OCI-M1 (cell line): ENCODE measurements at places on chromosomes 3 and 15.

DNA sequence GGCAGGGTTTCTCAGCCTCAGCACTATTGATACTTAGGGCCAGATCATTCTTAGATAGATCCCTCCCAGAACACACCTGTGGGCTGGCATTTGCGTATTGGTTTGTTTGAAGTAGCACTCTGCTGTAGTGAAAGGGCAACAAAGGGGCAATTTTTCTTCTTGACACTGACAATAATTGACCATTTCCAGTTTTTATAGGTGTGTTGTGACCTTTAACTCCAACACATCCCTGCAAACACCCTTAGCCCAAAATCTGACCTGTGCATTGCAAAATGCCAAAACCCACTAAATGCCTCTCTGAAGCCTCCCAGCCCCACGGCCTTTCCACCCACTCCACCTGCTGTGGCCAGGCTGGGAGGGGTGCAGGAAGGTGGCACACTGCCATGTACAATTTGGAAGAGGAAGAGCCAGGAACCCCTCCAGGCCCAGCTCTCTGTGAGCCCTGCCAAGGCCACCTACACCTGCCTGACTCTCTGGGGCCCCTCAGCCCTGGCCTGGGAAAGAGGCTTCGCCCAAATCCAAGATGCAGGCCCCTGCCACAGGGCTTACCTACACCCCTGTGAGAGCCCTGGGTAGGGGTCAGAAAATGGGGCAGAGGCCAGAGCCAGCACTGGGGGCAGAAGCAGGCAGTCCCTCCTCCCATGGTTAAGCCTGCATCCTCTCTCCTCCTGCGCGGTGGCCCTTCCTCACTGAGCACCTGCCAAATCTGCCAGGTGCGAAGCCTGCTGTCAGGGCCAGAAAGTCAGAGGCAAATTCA, 9.6 kb upstream of the CYP11A1 start:
- no peak for DNase-seq

DNA sequence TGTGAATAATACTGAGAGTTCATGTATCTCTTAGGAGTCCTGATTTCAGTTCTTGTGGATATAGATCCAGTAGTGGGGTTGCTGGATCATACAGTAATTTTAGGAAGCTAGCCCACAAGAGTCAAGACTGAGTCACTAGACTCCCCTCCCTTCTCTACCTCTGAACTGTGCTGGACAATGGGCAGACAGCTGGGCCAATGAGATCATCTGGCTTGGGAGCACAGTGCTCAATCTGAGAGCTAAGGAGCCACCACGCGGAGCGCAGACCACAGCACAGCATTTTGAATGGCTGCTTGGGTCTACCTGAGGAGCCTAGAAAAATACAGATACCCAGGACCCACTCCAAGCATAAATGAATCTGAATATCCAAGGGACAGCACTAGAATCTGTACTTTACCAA, 32.5 kb downstream of the WNT5A start:
- DNase-seq: no peak

- no peak for DNase-seq
These were observed 134.1 kb upstream of the MNS1 start for GRCh38 chr15:56598991-56599390.

- no peak for DNase-seq
These were observed 921.2 kb downstream of the SQOR start for GRCh38 chr15:46556010-46556409.

DNA sequence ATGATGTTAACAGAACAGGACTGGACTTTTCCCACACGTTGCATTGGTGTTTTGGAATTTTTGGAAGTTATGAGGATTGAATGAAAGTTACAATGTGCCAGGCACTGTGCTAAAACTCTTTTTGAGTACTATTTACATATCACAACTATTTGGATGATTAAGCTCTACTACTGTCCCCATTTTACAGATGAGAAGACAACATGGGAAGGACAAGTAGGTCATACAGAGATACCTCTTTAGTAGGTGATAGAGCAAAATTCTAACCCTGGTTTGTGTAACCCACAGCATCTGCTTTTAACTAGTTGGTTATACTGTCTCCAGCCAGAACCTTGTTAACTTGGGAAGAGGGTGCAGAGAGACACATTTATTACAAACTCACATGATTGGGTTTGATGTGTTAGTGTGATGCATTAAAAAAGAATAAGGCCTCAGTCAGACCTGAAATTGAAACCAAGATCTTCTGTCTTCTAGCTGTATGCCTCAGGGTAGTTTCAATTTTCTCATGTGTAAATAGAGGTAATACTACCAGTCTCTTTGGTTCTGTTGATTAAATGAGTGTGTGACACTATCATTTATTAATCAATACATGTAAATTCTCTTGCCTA, 1.4 kb downstream of the NDUFB4 start:
- peak; percentile 12 for DNase-seq
